GM12864 (cell line): ENCODE measurements at places on chromosomes 16 and 17.
A peak's percentile ranks its signal among the peaks of the same experiment; 100 is the strongest.

DNA sequence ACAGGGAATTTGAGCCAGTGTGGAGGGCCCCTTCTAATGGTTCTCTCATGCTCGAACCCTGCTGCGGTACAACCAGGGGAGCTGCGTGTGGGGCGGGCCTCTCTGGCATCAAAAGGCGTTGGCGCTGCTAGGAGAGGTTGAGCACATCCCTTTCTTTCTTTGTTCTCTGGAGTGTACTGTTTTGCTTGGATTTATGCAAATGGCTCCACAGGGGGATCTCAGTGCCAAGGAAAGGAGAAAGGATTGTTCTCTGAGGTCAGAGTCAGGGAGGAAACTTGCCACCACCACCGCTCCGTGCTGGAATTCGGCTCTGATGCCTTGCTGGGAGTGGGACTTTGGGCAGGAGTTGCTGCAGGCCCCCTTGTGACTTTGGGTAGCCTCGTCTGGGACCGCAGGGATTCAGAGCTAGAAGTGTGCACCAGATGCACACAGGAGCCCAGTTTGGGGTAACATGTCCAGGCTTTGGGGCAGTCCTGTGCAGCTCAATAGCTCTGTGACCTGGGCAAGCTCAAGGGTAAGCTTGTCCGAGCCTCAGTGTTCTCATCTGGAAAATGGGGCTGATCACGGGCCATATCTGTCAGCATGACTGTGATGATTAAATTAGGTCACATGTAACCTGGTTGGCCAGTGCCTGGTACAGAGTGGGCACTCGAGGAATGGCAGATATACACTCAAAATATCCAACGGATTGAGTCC lies 353.0 kb upstream of the EEF2KMT start:
- no peak for DNase-seq

DNA sequence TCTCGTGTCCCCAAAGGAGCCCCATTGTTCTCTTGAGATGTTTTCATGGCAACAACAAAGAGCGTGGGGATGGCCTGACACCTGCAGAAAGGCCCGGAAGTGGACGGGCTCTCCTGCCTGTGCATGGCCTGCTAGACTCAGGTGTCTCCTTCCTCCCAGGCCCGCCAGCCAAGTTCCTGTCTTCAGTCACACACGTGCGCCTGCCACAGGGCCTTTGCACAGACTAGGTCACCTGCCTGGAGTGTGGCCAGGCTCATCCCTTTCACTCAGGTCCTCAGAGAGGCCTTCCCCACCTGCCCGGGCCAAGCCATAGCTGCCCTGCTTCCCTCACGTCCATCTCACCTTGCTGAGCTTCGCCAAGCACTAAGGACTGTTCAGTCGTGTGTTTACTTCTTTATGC lies 300.9 kb downstream of the FOXL1 start:
- DNase-seq = no peak

DNA sequence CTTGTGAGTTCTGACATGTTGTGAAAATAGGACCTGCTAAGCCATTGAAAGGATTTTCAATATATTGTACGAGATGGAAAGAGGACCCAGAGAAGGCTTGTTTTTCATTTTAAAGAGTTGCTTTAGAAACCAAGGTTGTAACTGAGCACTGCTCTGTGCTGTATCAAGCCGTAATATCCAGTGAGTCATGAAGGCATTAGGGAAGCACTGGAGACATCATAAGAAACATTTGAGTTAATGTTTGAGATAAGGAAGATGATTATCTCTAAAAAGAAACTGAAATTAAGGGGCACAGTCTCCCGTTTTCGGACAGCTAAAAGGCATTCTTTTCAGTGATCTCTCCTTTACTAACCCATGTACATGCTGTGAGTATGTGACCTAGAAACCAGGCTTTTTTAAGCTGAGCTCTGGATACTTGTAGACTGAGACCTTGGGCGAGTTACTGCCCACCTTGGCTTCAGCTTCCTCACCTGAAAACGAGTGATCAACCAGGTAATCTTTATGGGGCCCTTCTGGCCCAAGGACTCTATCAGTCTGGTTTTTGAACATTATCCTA lies 149.2 kb upstream of the TBX2 start:
- no peak for DNase-seq

- no peak for DNase-seq
Observed at GRCh38 chr16:74321356-74321755, 24.7 kb downstream of the PSMD7 start.

GRCh38 chr16:66036184-66036583 lies 330.3 kb upstream of the CDH5 start:
- DNase-seq = no peak

DNA sequence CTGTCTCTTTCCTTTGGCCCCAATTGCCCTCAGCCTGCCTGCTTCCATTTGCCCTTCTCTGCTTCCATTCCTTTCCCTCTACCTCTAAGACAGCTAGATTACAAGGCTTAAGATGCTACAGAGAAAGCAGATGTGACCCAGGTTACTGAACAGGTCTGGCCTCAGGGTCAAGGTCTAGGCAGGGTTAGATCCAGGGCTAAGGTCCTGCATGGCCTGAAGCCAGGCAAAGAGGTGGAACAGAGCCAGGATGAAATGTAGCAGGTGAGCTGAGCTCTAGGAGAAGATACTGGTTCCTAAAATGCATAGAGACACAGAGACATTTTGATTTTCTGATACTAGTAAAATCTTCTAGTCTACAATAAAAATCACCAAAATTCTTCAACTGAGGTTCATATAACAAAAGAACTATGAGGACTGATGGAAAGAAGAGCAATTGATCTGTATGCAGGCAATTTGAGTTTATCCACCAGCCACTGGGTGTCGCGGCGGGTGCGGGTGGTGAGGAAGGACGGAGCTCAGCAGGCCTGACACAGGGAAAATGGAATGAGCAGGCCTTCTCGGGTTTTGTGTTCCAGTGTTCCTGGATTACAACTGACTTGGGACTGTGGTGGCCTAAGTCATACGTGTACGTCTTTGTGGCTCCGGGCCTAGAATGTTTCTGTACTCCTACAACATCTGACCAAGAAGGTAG lies 95.9 kb downstream of the MYH10 start:
- no peak for DNase-seq

DNA sequence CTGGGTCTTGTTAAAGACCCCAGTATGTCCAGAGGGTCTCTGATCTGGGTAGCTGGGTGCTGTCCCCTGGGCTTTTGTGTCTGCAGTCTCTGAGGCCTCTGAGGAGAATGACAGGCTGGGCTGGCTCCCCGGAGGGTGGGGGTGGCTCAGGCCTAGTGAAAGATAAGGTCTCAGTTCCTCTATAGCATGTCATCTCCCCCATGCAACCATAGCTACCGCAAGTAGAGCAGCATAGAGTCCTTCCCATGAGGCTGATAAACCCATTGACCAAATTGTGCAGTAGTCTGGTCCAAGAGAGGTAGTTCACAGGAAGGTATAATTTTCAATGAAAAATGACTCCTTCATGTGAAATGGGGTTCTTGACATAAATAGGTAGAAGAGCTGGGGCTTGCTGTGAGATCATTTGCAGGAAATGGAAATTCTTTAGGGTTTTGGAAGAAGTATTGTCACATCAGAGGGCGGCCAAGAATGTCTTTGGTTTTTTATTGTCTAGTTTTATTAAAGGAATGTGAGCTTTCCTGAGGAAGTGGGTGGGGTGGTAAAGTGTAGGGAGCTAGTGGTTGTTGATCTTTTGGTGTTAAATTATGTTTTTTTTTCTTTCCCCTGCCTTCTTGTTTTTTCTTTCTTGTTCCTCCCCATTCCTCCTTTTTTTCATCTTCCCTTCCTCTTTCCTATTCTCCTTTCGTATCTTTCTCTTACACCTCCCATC lies 21.0 kb downstream of the SLC7A6OS start:
- DNase-seq = peak; percentile 69

DNA sequence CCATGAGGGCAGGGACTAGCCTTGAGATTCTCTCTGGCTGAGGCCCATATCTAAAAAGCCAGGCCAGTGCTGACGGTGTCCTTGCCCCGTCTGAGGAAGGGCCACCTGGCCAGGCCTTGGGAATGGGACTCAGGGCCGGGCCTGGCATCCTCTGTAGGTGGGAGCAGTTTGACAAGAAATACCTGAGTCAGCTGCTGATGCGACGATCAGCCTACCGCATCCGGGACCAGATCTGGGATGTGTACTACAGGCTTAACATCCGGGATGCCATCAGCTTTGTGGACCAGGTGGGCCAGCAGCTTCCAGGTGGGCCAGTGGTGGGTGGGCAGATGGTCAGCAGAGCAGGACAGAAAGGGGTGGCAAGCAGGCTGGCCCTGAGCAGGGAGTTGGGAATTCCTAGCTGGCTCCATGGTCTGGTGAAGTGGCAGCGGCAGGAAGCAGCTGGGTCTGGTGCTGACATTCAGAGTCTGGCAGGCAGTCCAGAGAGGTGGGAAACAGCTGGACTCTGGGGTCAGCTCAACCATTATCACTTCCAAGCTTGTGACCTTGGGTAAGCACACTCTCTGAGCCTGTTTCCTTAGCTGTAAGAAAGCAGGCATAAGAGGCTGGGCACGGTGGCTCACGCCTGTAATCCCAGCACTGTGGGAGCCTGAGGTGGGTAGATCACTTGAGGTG lies 9.5 kb downstream of the SLC9A5 start:
- no peak for DNase-seq

DNA sequence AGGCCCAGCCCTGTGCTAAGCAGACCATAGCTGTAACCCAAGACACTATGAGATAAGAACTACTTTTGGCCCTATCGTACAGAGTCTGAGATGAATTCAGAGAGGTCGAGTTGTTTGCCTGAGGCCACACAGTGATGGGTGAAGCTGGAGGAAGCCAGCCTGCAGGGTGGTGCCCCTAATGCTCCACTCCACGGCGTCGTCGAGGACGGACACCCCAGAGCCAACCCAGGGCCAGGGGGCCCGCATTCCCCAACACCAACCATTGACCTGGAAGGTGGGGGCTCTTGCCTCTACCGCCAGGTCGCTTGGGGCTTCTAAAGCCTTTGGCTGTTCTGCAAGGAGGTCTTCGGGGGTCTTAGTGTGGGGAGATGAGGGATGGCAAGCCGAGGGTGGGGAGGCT lies 84.1 kb downstream of the IRF8 start:
- DNase-seq = no peak

DNA sequence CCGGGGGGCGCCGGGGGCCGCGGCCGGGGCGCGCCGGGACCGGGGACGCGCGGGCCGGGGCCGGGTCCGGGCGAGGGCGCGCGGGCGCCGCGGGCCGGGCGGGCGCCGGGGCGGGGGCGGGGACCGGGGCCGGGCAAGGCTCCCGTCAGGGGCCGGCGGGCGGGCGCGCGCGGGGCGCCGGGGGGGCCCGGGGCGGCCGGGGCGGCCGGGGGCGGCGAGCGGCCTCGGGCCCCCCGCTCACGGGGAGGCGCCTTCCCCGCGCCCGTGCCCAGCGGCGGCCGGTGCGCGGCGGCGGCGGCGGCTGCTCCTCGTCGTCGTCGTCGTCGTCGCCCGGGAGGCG lies 563 bp downstream of the ZCCHC14 start:
- no peak for DNase-seq

DNA sequence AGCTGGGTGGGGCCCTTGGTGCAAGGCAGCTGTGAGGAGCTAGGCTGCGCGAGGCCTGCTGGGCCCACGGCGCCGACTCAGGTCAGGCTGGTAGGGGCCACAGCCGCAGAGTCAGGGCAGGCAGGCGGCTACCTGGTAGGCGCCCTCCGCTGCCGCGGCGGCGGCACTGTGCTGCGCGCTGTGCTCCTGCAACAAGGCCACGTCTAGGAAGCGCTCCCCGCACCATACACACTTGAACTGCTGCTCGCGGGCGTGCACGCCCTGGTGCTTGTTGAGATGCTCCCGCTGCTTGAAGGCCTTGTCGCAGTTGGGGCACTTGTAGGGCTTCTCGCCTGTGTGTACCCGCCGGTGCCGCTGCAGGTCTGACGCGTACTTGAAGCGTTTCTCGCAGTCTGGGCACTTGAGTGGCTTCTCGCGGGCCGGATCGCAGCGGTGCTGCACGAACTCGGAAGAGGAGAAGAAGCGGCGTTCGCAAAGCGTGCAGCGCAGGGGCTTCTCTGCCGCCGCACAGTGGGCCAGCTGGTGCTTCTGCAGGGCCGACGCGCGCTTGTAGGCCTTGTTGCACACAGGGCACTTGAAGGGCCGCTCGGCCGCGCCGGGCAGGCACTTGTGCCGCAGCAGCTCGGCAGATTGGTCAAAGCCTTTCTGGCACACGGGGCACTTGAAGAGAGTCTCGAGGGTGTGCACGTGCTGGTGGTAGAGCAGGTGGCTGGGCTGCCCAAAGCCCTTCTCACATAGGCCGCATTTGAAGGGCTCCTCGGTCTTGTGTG lies 3.9 kb downstream of the ZNF319 start:
- DNase-seq = no peak

DNA sequence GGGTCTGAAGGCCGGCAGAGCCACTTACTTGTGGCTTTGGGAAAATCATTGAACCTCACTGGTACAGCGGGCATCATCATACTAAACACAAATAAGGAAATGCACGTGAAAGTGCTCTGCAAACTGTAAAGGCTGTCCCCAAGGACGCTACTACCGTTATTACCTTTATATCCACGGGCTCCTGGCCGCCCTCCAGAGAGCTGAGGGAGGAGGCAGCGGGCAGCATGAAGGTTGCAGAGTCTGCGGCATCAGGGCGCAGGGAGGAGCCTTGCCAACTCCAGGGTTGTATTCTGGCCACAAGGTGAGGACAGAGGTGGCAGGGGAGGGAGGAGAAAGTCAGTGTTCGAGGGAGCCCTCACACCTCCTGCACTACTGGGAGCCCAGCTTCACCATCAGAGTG lies 68.3 kb upstream of the GCSH start:
- DNase-seq = no peak

DNA sequence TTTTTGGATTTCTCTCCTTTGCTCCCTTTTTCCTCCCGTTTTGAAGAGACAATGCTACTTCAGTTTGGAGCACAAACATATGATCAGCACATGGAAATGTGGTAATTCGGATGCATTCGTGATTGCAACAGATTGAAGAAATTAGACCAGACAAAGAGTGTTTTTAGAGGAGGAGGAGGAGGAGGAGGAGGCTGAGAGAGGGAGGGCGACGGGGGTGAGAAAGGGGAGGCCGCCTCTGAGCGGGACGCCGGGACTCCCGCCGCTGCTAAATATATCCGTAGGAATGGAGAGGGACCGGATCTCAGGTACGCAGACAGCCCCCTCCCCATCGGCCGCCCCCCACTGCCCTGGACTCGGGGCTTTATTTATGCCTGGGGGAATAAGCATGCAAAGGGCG lies 179.3 kb downstream of the SEC14L1 start:
- DNase-seq = no peak

DNA sequence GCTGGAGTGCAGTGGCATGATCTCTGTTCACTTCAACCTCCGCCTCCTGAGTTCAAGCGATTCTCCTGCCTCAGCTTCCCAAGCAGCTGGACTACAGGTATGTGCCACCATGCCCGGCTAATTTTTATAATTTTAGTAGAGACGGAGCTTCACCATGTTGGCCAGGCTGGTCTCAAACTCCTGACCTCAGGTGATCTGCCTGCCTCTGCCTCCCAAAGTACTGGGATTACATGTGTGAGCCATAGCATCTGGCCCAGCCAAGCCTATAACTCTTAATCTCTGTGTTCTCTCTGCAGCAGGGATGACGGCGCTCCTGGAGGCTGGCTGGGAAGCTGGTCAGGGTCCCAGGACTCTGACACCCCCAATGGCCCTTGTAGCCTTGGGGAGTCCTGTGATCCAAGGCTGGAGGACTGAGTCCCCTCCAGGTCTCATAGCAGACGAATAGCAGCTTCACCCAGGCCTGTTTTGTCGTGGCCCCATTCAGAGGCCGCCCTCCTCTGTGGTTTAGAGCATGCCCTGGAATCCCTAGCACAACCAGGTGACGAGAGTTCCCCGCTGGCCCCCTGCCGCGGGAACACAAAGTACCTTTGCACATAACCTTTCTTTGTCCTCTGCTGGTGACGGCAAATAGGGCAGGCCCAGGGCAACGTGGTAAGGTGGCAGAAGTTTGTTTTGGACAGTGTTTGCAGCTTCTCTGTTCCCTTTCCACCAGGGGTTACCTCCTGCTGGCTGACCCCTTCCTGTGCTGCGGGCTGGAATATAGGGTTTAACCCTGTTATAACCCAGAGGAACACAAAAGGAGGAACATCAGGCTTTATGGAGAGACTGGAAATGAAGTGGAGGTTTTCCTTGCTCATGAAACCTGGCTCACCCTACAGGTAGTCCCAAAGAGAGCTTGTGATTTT lies 43.0 kb upstream of the TOB1 start:
- no peak for DNase-seq
